ENCODE measurements at places on chromosomes 5 and 9. TPM values are rescaled to one million over a fixed set of nuclear protein-coding genes. Genes with fewer than 3 reads are reported as not detected.

- DNase-seq: peak; percentile 23
Observed at GRCh38 chr9:101536938-101537337, 3.3 kb downstream of the RNF20 start.

- DNase-seq: no peak
Observed at GRCh38 chr9:123399803-123400378, 43.9 kb downstream of the CRB2 start.

GRCh38 chr9:4020038-4020754 is 279.7 kb downstream of the GLIS3 start:
- no peak for DNase-seq

DNA sequence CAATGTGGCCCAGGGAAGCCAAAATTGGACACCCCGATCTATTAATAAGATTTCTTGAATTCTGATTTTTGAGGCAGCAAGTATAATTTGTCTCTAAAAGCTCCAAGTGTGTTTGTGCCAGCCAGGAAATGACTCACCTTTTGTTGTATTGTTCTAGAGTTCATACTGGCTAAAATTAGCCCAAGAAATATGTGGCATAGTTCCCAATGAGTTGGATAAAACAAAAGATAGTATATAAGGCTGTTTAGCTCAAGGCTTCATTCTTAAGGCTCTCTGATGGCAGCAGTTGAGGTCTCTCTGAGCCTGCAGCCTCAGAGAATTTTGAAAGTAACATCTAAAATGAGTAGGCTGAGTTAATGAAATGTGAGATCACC is 21.6 kb downstream of the HMGXB3 start:
- DNase-seq: no peak

GRCh38 chr5:6525910-6526309 is 77.3 kb downstream of the UBE2QL1 start:
- no peak for DNase-seq

The WDR31 gene
- polyA plus RNA-seq: 6.5 TPM
